IMR-90 (cell line): ENCODE measurements at places on chromosomes 5 and 9. TPM values are rescaled to one million over a fixed set of nuclear protein-coding genes. Genes with fewer than 3 reads are reported as not detected.

- DNase-seq, result peak; percentile 61
- no peaks in the 10 kb centered on the region for H3K27me3 ChIP-seq
- peak overlapping the region; percentile 57 for H3K27ac ChIP-seq
- no peaks in the 10 kb centered on the region for H3K36me3 ChIP-seq
These were observed 66.4 kb upstream of the PLPP1 start for GRCh38 chr5:55601204-55601618.

GRCh38 chr5:143041972-143042770, 272.0 kb downstream of the ARHGAP26 start:
- no peak overlapping the region for H3K4me3 ChIP-seq
- peaks cover 4% of the 10 kb centered on the region for H3K4me1 ChIP-seq
- no peaks in the 10 kb centered on the region for H3K27me3 ChIP-seq
- no peak overlapping the region for H3K27ac ChIP-seq
- DNase-seq, result peak; percentile 68
- no peaks in the 10 kb centered on the region for H3K36me3 ChIP-seq

Gene RFESD
- 1.0 and 1.5 TPM in 2 replicates for polyA plus RNA-seq

Gene RECK
- 38.5 and 44.0 TPM in 2 replicates for polyA plus RNA-seq

Gene UQCRQ
- polyA plus RNA-seq, result 292 and 406 TPM in 2 replicates

DNA sequence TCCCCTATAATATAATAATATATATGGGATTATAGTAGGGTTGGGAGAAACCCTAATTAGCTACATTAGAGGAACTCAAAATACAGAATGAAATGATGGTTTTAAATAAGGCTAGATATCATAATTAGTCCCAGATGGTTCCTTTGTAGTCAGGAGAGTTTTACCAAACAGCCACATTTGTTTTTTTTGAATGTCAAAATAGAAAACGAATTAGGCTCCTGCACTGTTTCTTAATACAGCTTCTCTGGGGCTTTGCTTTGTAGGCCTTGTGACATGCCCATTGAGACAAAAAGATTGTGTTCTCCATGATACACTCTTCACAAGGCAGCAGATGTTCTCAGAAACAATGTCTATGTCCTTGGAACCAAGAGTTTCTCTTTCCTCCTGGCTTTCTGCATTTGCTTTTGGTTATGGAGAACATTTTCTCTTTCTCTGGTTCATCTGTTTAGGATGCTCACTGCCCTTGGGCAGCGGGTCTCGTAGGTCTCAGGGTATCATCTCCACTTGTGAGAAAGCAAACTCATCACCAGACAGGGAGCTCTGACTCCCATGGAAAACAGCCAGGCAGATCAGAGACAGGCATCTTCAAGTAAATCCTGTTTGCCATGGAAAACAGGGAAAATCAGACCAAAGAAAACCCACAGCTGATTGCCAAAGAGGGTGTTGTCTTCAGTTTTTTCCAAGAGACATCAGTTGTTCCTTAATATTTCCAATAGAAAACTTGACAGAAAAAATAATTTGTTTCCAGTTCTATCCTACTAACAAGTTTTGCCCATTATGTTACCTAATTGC, 54.1 kb upstream of the RPS23 start:
- no peaks in the 10 kb centered on the region for H3K36me3 ChIP-seq
- H3K4me1 ChIP-seq, result peaks cover 20% of the 10 kb centered on the region
- DNase-seq, result no peak
- H3K27ac ChIP-seq, result no peak overlapping the region

Gene C7
- 1.4 and 1.8 TPM in 2 replicates for polyA plus RNA-seq

- H3K4me3 ChIP-seq, result no peak overlapping the region
- H3K36me3 ChIP-seq, result peaks cover 5% of the 10 kb centered on the region
- no peak overlapping the region for H3K27ac ChIP-seq
These were observed 12.7 kb downstream of the IRF1 start for GRCh38 chr5:132477784-132478365.

GRCh38 chr9:77708064-77708815, 60.1 kb upstream of the GNA14 start:
- peaks cover 9% of the 10 kb centered on the region for H3K4me1 ChIP-seq
- H3K27ac ChIP-seq, result no peak overlapping the region; the same call in 1 of the 2 replicates
- H3K36me3 ChIP-seq, result no peaks in the 10 kb centered on the region
- H3K27me3 ChIP-seq, result no peaks in the 10 kb centered on the region

DNA sequence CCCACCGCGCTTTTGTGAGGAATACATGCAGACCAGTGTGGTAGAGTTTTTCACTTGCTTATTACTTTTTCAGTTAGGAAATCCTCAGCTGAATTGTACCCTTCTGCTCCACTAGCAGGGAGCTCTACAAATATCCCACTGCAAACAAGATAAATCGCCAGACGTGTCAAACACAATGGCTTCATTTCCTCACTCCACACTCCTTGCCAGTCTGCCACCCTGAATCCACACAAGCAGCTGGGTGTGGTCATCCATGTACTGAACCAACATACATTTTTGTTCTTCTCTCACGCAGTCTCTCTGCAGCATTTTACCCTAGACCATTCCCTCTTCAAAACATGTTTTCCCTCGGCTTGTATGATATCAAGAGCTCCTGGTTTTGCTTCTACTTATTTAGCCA, 3.7 kb upstream of the ROR2 start:
- DNase-seq, result no peak
- H3K36me3 ChIP-seq, result no peaks in the 10 kb centered on the region
- H3K4me3 ChIP-seq, result no peak overlapping the region
- no peak overlapping the region for H3K27ac ChIP-seq

DNA sequence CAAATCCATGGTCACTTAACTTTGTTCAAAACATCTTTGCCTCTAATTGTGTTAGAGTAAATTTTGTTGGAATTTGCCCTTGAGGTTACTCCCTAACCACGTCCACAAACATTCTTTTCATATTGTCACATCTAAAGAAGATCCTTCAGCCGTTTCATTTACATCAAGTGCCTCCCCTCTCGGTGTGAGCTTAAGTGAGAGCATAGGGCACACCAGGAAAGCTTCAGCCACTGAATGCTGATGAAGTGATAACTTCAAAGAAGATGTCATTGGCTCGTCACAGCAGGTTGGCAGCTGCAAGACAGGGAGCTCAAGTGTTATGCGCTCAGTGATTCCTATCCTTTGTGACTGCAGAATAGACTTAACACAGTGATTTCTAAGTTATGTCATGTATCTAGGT, 49.6 kb upstream of the ADAMTS19 start:
- no peak overlapping the region for H3K4me3 ChIP-seq
- no peak overlapping the region for H3K27ac ChIP-seq
- H3K27me3 ChIP-seq, result no peaks in the 10 kb centered on the region
- no peaks in the 10 kb centered on the region for H3K36me3 ChIP-seq
- peaks cover 2% of the 10 kb centered on the region; the same call in 1 of the 2 replicates for H3K4me1 ChIP-seq
- no peak for DNase-seq

- H3K4me3 ChIP-seq, result no peak overlapping the region
- peak overlapping the region; percentile 56; the same call in 1 of the 2 replicates for H3K27ac ChIP-seq
- peaks cover 3% of the 10 kb centered on the region; the same call in 1 of the 2 replicates for H3K4me1 ChIP-seq
- peak; percentile 72 for DNase-seq
- no peaks in the 10 kb centered on the region for H3K27me3 ChIP-seq
- H3K36me3 ChIP-seq, result no peaks in the 10 kb centered on the region
These were observed 190.1 kb downstream of the CWC27 start for GRCh38 chr5:64958757-64959391.

DNA sequence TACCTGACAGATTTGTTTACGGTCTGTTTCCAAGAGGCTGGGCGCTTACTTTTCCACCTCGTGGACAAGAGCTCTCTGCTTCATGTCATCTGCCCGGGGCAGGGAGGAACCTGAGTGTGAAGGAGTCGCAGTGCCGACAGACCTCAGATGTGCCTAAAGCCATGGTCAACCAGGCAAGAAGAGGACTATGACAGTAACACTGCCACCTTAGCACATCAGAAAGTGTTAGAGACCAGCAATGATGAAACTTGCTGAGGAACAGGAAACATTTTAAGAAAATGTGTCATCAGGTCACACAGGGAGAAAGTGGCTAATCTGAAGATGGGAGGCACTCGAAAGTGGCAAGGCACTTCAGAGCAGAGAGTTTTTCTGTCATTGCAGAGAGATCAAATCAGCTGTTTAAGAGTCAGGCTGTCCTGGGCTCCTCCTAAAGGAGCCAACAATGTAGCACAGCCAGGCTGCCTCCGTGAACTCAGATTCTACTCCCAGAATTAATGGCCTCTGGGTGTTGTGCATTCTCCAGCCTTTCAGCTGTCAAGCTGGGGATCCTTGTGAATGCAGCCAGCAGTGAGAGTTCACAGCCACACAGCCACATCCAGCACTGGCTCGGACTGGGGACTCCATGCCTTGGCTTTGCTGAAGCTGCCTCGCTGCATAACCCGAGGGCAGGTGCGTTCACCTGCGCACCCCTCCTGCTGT, 94.6 kb downstream of the RAPGEF1 start:
- H3K27me3 ChIP-seq, result no peaks in the 10 kb centered on the region
- H3K27ac ChIP-seq, result no peak overlapping the region
- peaks cover 7% of the 10 kb centered on the region for H3K36me3 ChIP-seq
- H3K4me1 ChIP-seq, result peaks cover 14% of the 10 kb centered on the region
- no peak for DNase-seq

- no peaks in the 10 kb centered on the region for H3K36me3 ChIP-seq
- H3K27me3 ChIP-seq, result peaks cover 5% of the 10 kb centered on the region; the same call in 1 of the 2 replicates
- H3K4me1 ChIP-seq, result no peaks in the 10 kb centered on the region
- H3K4me3 ChIP-seq, result no peak overlapping the region
- H3K27ac ChIP-seq, result no peak overlapping the region
These were observed 17.7 kb upstream of the AKNA start for GRCh38 chr9:114405294-114406034.

Gene SMC5
- 10.4 and 13.3 TPM in 2 replicates for polyA plus RNA-seq
